ENCODE measurements at places on chromosomes 16 and 17.

- no peak for DNase-seq
These were observed 3.4 kb upstream of the ACSF3 start for GRCh38 chr16:89090182-89090630.

- no peak for DNase-seq
These were observed 20.6 kb upstream of the LONP2 start for GRCh38 chr16:48223490-48223889.

DNA sequence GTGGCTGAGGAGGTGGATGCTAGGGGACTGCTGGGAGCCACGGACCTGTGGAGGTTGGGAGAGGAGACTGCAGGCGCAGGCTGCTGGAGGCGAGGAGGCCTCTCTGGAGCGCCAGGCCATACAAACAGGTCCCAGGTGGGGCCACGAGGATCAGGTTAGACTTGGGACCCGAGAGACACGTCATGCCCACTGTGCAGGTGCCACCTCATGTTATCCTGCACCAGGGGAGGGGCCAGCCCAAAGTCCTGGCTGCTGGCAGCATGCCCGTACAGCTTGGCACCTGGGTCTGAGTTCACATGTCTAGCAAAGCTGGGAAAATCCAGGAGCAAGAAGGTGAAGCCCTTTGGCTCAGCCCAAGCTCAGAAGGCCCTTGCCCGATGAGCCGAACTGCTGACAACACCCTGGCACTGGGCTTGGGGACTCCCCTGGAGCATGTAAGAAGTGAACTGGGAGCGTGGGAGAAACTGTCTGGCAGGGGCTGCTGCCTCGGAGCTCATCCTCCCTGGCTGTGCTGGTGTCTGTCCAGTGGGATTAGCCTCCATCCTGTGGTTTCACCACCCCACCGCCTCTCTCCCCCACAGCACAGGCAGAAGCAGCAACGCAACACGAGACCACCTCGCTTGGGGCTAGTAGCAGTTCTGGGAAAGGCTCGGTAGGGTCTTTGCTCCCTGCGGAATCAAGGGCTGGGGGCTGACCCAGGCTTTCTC lies 5.3 kb downstream of the ARHGDIA start:
- no peak for DNase-seq

- DNase-seq = no peak
These were observed 116.3 kb downstream of the AMFR start for GRCh38 chr16:56309008-56309407.

DNA sequence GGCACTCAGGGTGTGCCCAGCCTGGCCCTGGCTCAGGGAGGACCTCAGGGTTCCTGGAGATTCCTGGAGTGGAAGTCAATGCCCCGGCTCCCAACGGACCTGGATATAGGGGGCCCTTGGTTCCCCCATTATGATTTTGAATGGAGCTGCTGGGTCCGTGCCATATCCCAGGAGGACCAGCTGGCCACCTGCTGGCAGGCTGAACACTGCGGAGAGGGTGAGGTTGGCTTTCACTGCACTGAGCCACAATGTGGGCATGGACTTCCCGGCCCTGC lies 23.6 kb downstream of the USP6 start:
- DNase-seq = no peak

All from stimulated activated CD4-positive, alpha-beta T cell treated with anti-CD3 and anti-CD28 coated beads, Interleukin-1b, Interleukin-23, amount 100 ng/mL, for 24 hours (primary cell).